ENCODE measurements at places on chromosomes 5 and 9.

DNA sequence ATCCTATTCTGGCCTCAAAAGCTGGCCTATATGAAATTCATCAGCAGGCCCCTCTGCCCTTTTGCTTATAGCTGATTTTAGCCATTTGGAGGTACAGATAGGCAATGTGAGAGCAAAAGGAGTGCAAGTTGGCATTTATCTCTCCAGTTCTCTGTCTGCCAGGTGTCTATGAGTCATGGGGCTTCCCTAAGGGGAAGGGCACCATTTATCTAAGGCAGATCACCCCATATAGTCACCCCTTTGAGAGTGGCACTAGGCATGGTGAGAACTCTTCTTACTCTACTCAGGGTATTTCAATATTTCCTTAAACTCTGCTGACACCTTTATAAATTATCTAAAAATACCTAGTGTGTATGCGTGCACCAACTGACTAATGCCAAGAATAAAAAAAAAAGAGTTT lies 314.7 kb upstream of the CDH6 start:
- DNase-seq, result no peak

- DNase-seq, result no peak
Observed at GRCh38 chr9:124389146-124389939, 25.9 kb downstream of the PSMB7 start.

DNA sequence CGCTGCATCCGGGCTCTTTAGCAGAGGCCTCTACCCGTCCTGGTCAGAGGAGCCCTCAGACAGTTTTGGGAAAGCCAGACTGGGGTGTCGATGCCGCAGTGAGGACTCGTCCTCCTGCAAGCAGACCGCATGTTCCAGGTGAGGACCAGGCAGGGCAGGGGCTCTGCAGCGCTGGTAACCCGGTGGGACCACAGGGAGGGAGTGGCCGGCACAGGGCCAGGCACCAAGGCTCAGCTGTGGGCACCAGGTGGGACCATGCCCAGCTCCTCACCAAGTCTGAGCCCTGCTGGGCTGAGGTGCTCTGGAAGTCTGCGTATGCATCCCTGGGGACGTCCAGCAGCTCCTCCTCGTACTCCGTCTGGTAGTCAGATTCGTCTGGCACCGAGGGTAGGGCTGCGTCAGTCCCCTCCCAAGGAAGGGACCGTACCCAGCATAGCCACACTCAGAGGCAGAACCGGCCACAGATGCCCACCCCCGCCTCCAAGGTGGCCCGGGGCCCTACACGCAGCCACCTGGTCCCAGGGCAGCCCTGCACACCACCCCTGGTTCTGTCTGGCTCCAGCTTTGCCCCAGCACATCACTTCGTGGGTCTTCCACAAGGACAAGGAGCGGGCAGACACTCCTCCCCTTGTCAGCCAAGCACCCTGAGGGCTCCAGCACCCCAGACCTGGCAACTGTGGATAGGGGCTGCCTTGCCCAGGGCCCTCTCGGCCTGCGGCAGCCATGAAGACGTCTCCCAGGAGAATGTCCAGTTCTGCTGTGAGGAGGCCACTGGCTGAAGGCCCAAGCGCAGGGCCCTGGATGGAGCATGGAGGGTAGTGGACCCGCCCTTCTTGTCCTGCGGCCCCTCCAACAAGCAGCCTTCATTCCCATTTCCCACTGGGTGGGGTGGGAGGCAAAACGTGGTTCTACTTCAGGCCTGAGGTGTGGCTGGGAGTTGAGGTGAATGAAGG lies 1.5 kb upstream of the NSMF start:
- no peak for DNase-seq

GRCh38 chr9:3478549-3478953 lies 47.2 kb downstream of the RFX3 start:
- no peak for DNase-seq

DNA sequence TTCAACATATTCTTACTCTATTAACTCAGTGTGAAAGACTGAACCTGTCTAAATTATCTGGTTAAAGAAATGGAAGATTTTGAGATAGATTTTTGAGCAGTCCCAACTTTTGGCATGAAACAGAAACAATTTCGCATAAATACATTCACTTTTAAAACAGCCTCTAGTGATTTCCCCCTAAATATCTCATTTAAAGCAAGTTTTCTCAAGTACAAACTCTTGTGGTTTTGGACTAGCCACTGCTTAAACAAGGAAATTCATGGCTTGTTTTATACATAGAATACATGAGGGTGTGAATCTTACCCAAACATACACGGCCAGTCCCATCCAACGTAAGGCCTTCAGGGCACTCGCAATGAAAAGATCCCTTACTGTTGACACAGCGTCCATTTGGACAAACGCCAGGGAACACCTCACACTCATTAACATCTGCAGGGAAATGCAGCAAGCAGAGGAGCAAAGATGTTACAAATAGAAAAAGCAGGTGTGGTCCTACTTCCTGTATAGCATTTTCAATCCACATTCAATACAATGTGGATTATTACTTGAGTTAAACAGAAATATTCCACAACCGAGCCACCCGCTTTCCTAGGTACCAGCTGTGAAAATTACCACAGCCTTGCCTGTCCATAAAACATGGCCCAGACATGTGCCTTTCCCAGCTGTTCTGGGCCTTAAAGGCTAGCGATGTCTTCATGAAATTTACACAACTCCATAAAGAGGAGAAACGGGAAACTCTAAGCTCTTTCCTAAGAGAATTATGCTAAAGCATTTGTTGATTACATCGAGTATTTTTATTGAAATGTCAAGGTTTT lies 188.8 kb downstream of the FBN2 start:
- peak; percentile 15 for DNase-seq

- no peak for DNase-seq
Observed at GRCh38 chr9:91006046-91006445, 204.4 kb downstream of the SYK start.

GRCh38 chr5:143338658-143339366 lies 64.7 kb downstream of the NR3C1 start:
- DNase-seq, result no peak

- DNase-seq, result no peak
Observed at GRCh38 chr5:59099270-59099994, 516.6 kb downstream of the RAB3C start.

- no peak for DNase-seq
Observed at GRCh38 chr5:4189317-4189716, 593.7 kb downstream of the IRX1 start.

DNA sequence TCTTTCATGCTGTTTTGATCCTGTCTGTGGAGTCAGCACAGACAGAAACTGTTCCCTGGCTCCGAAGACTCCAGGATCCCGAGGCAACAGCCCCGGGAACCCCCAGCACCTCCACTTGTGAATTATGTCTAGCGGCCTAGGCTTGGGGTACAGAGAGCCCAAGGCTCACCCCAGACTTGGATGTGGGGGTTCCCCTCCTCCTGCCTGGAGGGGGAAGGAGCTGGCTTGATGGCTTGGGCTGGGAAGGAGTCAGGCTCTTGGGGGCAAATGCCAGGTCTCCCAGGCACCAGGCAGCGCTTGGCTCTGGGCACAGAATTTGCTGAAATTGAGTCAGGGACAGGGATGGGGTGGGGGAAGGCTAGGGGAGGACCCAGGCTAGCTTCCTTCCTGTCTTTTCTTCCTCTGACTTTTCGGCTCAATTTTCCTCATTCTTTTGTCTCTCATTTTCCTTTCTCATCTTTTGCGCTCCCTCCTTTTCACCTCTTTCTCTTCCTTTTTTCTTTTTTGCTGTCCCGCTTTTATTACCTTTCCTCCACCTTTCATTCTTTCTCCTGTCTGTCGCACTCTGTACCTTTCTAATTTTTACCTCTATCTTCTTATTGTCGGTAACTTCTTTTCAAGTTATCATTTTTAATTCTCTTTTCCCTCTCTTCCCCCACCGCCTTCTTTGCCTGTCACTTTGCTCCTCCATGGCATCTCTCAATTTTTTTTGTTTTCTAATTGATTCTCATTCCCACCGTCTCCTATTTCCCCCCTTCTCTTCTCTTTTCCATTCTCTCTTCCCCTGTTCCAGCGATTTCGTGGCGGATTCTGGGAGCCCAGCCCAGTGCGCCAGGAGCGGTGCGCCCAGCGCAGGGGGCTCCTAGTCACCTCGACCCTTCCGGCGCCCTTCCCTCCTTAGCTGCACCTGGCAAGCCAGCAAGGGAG lies 10.5 kb downstream of the MSX2 start:
- DNase-seq, result no peak

- DNase-seq, result no peak
Observed at GRCh38 chr5:19927919-19928318, 60.1 kb downstream of the CDH18 start.

- no peak for DNase-seq
Observed at GRCh38 chr5:14672484-14673394, 8.2 kb downstream of the OTULIN start.

- no peak for DNase-seq
Observed at GRCh38 chr5:75059912-75060545, 7.7 kb upstream of the GCNT4 start.

- no peak for DNase-seq
Observed at GRCh38 chr5:175363300-175363699, 80.7 kb downstream of the DRD1 start.

DNA sequence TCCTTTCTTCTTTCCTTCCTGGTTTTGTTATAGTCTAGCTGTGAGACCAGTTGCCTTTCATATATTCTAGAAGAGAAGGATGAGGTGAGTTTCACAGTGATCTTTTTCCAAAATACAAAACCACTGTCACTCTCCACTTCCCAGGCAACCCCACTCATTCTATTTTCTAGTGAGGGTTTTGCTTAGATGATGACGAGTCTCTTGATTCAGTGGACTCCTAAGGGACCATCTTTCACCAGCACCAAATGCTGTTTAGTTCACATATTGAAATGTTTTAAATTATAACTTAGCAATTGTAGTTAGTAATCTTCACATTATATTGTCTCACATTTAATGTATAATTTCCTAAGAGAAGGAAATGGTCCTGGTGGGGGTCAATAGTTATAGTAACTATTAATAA lies 25.2 kb downstream of the PIK3R1 start:
- DNase-seq, result no peak

DNA sequence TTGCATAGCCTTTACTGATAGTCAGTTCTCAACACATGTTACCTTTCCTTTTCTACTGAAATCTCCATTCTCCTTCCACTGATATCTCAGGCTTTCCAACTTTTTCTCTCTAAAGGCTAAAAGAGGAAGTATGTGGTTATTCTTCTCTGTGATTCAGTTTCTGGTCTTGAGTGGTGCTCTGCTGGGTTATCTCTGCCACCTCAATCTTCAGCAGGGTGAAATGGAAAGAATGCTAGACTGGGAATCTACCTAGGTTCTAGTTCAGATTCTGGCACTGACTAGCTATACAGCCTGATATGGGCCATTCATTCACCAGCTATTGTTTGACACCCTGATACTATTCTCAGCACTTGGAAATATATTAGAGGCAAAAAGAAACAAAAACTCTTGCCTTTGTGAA lies 124.9 kb upstream of the GRIA1 start:
- no peak for DNase-seq

GRCh38 chr5:43041110-43041668 lies 1.1 kb upstream of the ANXA2R start:
- no peak for DNase-seq

- DNase-seq, result no peak
Observed at GRCh38 chr5:53549792-53550191, 10.6 kb upstream of the NDUFS4 start.

DNA sequence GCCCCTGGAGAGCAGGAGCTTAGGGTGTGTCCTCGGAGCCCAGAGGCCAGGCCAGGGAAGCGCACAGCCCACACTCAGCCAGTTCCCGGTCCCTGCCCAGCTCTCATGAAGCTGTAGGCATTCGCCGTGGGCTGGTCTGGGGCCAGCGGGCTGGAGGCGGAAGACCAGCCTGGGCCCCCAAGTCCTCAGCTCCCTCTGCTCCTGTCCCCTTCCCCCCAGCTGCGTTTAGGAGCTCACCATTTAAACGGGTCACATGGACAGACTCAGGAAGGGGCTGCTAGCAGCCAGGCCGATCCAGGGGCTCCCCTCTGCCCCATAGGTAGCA lies 17.4 kb downstream of the DNLZ start:
- DNase-seq, result no peak

DNA sequence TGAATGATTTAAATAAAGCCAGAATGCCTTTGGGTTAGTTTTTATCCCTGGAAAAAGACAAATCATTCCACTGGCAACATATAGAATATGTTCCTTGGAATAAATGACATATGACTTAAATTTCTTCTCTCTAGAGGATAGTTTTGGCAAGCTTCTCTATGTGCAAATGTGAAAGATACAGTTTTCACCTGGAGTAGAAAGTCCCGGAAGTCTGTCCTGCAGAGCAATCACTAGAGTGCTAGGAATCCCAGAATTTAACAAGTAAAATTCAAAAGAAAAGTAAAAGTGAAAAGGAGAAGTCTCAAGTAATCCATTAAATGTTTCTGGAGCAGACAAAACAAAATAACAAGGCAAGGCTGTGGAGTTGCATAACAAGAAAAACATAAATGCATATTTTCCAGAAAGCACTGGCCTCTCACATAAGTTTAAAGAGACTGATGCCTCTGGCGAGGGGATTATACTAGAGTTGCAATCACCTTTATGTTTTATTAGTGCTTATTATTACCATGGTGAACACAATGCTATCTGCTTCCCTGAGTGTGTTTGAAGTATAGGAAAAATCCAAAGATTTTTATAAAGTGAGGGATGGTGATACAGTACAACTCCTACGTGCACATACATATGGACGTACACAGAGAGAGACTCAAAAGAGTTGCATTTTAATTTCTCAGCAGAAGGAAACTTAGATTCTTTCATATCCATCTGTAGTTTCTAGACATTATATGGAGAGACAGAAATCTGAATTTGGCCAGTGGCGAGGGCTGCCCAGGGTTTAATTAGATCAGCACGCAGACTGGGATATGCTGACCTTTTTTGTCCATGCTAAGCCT lies 188.3 kb upstream of the ANKRD55 start:
- no peak for DNase-seq

DNA sequence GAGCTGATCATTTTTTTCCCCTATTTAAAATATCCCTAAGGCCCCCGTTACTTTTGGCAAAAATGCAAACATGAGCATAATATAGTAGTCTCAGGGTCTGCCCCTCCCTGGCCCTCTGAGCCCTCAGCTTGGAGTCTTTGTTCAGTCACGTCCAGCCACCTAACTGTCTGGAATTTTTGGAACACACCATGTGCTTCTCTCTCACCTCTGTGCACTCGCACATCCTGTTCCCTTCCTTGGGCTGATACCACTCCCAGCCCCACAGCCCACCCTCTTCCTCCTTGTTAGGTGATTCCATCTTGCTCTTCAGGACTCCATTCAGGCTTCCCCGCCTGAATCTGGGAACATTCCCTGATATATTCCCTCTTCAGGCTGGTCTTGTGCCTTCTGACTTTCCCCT lies 16.0 kb downstream of the TDRD7 start:
- no peak for DNase-seq

DNA sequence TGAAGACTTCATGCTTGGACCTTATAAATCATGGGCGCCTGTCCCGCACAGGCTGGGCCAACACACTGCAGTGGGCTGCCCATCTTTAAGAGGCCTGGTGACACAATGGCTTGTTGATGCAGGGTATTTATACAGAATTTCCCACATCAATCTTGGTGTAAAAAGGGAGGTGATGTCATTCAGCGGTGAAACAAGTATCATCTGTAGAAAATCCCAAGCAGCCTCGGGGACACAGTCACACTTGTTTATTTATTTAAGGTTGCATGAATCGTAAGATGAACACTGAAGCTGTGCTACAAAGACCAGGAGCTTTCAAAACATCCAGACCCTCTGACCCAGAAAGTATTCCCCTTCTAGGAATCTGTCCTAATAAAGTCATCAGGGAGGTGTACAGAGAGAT lies 40.5 kb downstream of the SMIM23 start:
- DNase-seq, result no peak

Data from heart left ventricle (tissue), 16 donors.